ENCODE measurements at places on chromosomes 12 and 14. TPM values are rescaled to one million over a fixed set of nuclear protein-coding genes. Genes with fewer than 3 reads are reported as not detected.
A peak's percentile ranks its signal among the peaks of the same experiment; 100 is the strongest.

- H3K36me3 ChIP-seq = peaks cover 24% of the 10 kb centered on the region
- no peaks in the 10 kb centered on the region for H3K27me3 ChIP-seq
- H3K4me3 ChIP-seq = peak overlapping the region; percentile 80
- DNase-seq = peak; percentile 82
- H3K4me1 ChIP-seq = peaks cover 40% of the 10 kb centered on the region
Measured at GRCh38 chr12:64610660-64611340, 505 bp downstream of the RASSF3 start.

GRCh38 chr12:41437563-41437962, 249.4 kb downstream of the PDZRN4 start:
- H3K27me3 ChIP-seq = no peaks in the 10 kb centered on the region
- no peak overlapping the region for H3K27ac ChIP-seq
- no peak overlapping the region for H3K4me3 ChIP-seq
- H3K4me1 ChIP-seq = no peaks in the 10 kb centered on the region

DNA sequence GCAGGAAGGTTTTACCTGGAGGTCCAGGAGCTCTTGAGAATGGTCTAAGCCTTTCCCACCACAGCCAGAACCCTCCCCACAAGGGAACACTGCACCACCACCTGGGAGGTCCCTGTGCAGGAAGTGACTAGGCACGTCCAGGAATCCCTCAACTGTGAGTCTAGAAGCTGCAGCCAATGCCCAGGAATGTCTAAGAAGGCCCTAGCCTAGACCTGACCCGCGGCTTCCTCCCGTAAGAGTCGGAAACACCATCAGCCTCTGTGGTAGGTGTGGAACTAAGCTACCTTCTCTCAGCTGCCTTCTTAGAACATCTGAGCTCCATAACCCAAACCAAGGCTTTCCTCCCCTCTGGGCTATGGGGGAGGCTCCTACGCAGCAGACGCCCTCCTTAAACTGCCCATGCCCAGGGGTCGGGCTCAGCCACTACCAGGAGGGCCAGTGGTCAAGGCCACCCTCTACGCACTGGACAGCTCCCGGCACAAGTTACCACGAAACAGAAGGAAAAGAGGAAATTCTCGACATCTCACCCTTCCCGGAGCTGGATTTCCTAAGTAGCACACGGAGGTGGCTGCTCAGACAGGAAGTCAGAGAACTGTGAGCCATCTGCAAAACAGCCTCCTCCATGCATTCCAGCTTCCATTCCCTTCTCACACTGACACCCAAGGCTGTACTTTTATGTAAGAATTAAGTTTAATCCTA, 25.5 kb downstream of the ZFYVE21 start:
- H3K4me3 ChIP-seq = no peak overlapping the region
- H3K27me3 ChIP-seq = no peaks in the 10 kb centered on the region
- DNase-seq = no peak
- H3K27ac ChIP-seq = no peak overlapping the region

Gene BCAT1
- 27.9 TPM for total RNA-seq

DNA sequence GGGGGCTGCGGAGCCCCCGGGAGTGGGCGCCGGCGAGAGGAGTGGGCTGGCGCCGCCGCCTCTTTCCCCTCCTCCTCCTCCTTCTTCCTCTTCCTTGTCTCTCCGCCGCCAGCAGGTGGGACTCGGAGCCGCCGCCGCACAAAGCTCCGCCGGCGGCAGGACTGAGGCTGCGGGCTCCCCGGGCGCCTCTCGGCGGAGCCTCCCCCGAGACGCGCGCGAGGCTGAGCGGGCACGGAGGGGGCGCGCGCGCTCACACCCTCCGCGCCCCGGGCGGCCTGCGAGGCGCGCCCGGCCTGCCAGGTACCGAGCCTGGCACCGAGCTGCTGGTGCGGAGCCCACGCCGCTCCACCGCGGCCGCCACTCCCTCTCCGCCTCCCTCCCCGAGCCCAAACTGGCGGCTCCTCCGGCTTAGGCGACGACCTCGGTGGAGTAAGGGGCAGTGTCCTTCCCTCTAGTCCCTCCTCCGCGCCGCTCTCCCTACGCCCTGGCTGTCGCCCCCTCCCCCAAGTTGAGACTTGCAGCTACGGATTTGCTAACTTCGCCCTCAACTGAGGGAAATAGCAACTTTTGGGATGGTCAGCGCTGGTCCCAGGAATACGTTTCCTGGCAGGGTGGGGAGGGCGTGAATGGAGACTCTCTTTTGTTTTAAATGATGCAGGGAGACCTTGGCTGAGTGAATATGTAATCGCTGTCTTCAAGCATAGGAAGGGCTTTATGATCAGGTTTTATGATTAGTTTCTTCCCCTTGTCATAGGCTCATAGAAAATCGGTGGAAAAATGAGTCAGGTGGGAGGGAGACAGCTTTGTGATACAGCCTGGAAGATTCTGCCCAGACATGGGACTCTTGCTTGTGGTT, 199.5 kb upstream of the CAND1 start:
- peaks cover 18% of the 10 kb centered on the region for H3K4me1 ChIP-seq
- peak overlapping the region; percentile 80 for H3K4me3 ChIP-seq
- peak; percentile 66 for DNase-seq
- no peaks in the 10 kb centered on the region for H3K36me3 ChIP-seq
- H3K27ac ChIP-seq = peak overlapping the region; percentile 72
- H3K27me3 ChIP-seq = peaks cover 33% of the 10 kb centered on the region

GRCh38 chr12:20220339-20220738, 148.0 kb upstream of the PDE3A start:
- H3K4me3 ChIP-seq = no peak overlapping the region
- H3K36me3 ChIP-seq = no peaks in the 10 kb centered on the region
- no peak overlapping the region for H3K27ac ChIP-seq
- no peak for DNase-seq

DNA sequence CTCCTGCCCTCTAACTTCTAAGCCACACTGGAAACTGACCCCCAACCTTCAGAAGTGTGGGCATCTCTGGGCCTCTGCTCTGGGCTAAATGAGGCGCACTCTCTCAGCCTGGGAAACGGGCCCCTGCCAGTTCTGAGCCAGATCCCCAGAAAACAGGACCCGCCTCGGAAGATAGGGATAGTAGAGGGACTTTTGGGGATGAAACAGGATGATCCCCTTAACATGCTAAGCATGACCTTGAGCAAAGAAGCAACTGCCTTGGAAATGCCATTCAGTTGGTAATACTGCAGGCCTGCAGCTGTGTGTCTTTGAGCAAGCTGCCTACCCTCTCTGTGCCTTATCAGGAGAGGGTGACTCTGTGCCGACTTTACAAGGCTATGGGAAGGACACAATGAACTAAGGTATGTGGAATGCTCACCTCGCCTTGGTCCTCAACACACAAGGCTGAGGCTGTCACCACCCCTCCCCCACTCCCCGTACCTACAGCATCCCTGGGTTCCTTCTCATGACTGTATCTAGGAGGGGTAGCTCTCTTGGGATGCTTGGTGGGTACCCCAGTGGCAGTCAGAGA, 54.0 kb downstream of the NCOR2 start:
- H3K27me3 ChIP-seq = no peaks in the 10 kb centered on the region
- no peak for DNase-seq
- peaks cover 14% of the 10 kb centered on the region for H3K4me1 ChIP-seq
- no peak overlapping the region for H3K4me3 ChIP-seq

GRCh38 chr14:53954551-53955228, 1.9 kb downstream of the BMP4 start:
- H3K27ac ChIP-seq = no peak overlapping the region
- peaks cover 35% of the 10 kb centered on the region for H3K4me1 ChIP-seq
- peak; percentile 47 for DNase-seq
- no peaks in the 10 kb centered on the region for H3K36me3 ChIP-seq
- peak overlapping the region; percentile 67 for H3K4me3 ChIP-seq

GRCh38 chr12:115597157-115597712, 680.3 kb downstream of the MED13L start:
- H3K27ac ChIP-seq = no peak overlapping the region
- H3K27me3 ChIP-seq = peaks cover 20% of the 10 kb centered on the region
- peak; percentile 21 for DNase-seq
- no peaks in the 10 kb centered on the region for H3K4me1 ChIP-seq
- H3K4me3 ChIP-seq = no peak overlapping the region

Gene GAS2L3
- 2.6 TPM for total RNA-seq

Measured in activated CD4-positive, alpha-beta T cell treated with anti-CD3 and anti-CD28 coated beads for 36 hours (primary cell).